ENCODE measurements at places on chromosomes 1 and 21.
A peak's percentile ranks its signal among the peaks of the same experiment; 100 is the strongest.

GRCh38 chr1:55801481-55801880 lies 586.3 kb upstream of the USP24 start:
- DNase-seq = no peak

DNA sequence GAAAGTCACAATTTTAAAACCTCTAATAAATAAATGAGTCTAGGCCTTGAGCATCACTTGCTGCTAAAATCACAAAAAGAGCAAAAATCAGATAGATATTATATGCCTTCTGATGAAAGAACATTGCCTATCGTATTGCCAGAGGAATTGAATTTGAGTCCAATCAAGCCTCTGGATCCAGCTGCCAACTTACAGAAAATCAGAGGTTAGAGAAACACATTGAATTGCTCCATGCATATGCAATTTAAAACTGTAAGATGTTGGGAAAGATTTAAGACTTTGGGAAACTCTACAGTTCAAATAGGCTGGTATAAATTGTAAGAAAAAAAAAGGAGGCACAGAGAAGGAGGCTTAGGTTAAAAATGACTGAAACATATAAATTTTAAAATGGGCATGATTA lies 93.5 kb downstream of the TM2D1 start:
- DNase-seq = no peak

GRCh38 chr1:91020967-91021685 lies 709 bp downstream of the ZNF644 start:
- DNase-seq = peak; percentile 58

DNA sequence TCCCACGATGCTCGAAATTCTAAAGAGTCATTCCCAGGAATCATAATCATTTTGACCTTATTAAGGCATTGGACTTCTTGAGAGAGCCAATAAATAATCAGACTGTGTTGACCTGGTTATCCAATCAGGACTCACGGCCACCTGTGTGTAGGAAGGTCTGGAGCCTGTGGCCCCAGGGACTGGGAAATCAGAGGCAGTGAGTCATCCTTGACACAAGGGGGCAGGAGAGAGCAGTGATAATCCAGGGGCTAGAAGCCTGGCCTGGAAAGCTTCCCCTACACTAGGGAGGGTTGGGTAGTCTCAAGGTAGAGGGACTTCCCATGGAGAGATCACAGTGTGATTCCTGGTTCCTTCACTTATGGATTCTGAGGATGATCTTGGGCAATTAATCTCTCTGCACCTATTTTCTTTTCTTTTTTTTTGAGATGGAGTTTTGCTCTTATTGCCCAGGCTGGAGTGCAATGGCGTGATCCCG lies 4.7 kb downstream of the MR1 start:
- peak; percentile 76 for DNase-seq

DNA sequence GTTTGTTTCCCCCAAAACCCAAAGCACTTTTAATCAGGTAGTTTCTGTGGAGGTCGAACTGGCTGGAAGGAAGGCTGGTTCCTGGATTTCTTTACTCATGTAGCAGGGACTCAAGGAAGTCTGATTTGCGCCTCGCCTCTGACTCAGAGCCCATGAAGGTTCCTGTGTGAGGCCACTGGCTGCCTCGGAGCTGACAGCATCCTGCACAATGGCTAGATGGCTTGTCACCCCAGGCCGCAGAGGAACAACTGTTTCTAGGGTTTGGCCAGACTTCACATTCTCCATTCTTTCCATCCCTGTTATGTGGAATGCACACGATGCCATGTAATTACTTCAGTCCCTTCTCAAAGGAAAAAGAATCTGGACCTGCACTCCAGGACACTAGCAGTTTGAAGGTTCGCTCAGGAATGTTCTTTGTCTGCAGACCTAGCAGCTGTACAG lies 39.1 kb upstream of the PRSS38 start:
- DNase-seq = no peak

DNA sequence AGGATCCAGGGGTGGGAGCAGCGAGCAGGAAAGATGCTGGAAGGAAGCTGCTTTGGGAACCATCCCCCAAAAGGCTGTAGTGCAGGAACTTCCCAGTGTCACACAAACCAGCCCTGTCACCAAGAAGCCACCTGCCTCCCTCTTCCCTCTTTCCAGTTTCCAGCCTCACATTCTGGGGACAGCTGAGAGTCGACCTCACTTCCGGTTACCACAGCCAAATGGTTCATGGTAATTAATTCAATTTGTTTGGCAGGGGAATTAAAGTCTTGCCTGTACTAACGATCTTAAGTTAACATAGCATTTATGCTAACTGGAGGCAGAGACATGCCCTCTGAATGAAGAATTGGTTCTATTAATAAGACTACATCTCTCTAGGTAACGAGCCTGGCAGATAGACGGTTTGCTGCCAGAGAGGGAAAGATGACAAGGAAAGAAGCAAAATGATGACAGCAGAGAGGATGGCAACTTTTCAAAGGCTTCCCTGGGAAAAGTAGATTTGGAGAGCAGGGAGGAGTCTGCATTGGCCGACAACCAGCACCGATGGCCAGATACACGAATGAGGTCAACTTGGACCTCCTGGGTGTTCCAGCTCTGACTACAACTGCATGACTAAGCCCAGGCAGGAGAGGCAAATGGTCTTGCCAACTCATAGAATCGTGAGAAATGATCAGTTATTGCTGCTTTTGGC lies 64.1 kb downstream of the TMCO4 start:
- no peak for DNase-seq

DNA sequence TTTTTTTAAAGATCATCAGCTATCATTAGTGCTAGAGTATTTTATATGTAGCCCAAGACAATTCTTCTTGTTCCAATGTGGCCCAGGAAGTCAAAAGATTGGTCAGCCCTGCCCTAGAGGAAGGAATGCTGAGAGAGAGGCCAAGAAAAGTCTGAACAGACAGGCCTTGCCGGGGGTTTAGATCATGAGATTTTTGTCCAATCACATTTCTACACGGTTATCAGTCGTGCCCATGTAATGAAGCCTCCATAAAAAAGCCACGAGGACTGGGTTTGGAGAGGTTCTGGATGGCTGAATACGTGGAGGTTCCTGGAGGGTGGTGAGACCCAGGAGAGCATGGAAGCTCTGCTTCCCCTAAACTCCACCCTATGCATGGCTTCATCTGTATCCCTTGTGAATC lies 24.3 kb upstream of the ENO1 start:
- no peak for DNase-seq

DNA sequence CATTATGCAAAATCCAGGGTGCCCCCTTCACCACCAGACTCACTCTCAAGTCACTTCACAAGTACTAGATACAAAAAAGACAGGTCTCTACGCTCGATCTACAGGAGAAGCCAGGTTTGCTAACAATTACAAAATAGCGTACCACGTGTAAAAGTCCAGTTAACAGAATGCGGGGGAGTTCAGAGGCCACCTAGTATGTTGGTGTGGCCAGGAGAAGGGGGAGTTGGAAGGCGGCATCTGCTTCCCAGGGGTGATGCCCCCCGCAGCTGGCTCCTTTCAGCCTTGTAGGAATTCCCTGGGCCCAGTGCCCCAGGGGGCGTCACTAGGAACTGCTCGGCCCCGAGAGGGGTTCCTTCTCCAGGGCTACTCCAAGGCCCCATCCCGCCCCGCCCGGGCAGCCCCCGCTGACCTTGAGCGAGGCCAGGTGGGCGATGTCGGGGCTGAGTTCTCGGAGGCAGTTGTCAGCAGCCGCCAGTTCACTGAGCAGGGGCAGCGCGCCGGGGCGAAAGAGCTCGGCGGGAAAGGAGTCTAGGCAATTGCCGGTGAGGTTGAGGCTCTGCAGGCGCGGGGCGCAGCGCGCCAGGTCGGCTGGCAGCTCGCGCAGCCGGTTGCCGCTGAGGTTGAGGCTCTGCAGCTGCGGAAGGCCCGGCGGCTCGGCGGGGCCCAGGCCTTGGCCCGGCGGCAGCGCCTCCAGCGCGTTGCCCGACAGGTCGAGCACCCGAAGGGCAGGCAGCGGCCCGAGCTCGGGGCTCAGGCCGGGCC lies 664 bp downstream of the LRRC47 start:
- DNase-seq = no peak

GRCh38 chr1:16927711-16928485 lies 6.2 kb downstream of the CROCC start:
- DNase-seq = no peak

DNA sequence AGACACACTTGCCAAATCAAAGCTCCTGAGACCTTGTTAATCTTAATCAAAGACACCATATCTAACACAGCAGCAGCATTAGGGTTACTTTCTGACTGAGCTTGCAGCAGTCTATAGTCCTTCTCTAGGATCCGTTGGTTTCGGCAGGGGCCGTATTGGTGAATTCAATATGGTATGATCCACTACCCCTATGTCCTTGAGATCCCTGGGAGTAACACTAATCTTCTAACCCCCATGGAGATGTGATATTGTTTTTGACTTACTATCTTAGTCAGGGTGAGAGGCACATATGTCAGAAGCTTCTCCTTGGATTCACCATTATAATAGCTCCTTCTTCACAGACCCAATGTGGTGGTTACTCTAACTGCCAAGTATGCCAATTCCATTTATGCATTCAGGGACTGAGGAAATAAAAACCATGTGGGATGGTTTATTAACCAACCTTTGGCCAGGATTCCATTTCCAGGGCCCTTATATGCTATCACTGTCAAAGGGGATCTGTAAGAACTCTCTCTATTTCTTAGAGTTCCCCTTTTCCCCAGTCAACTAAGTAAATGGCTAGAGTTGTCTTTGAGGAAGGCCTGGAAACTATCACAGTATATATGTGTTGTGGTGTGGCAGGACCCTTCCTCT lies 673.6 kb upstream of the USP24 start:
- DNase-seq = no peak

GRCh38 chr1:21906173-21907078 lies 30.7 kb downstream of the HSPG2 start:
- DNase-seq = no peak

- peak; percentile 20 for DNase-seq
These were observed 632 bp downstream of the PEX19 start for GRCh38 chr1:160284220-160284781.

GRCh38 chr1:171261336-171261735 lies 13.0 kb downstream of the FMO1 start:
- DNase-seq = no peak

DNA sequence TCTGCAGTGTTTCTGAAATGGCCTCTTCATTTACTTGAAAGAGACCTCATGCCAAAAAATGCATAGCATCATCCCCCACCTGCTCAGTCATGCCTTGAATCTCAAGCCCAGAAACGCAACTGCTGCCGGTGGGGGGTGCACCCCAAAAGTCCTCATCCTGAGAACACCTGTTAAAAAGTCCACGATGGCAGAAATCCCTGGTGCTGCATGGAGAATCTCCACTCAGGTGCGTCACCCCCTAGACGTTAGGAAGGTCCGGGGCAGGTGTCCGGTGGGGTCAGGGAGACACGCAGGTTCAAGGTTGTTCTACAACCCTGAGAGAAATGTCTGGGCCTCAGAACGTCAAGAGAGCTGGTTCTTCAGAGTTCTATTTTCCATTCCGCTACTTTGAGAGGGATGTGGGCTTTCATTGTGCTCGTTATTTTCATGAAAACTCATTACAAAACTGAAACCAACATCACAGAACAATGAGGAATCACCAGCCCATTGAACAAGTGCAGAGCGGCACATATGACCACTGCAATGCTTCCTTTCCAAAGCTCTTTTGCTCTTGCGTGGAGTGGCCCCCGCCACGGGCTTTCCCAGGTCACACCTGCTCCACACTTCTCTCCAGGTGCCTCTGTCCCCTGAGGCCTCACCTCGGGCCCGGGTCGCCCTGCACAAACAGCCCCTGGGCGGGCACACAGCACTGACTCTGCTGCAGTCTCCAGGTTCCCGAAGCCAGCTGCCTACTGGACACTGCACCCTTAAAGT lies 201.9 kb downstream of the TOMM20 start:
- no peak for DNase-seq

- no peak for DNase-seq
These were observed 42.3 kb upstream of the NFASC start for GRCh38 chr1:204828352-204828850.

GRCh38 chr21:16205527-16205926 lies 475.7 kb downstream of the USP25 start:
- no peak for DNase-seq

- no peak for DNase-seq
These were observed 252.8 kb downstream of the FOXD2 start for GRCh38 chr1:47690341-47691250.

GRCh38 chr21:42641311-42642218 lies 11.9 kb upstream of the PDE9A start:
- DNase-seq = no peak

DNA sequence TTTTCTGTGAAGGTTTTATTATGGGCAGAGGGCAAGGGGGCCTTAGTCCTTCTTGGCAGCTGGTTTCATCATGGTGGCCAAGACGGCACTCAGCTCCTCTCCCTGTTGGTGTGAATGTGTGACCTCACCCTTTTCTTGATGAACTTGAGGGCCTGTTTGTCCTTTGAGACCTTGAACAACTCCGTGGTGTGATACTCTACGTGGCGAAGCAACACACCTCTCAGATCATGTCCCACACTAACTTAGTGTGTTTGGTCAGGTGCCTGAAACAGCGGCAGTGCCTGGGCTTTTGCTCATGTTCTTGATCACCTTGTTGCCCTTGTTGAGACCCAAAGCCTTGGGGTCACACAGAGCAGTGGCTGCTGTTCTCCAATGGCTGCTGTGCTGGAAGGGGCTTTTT lies 13.4 kb downstream of the L1TD1 start:
- no peak for DNase-seq

DNA sequence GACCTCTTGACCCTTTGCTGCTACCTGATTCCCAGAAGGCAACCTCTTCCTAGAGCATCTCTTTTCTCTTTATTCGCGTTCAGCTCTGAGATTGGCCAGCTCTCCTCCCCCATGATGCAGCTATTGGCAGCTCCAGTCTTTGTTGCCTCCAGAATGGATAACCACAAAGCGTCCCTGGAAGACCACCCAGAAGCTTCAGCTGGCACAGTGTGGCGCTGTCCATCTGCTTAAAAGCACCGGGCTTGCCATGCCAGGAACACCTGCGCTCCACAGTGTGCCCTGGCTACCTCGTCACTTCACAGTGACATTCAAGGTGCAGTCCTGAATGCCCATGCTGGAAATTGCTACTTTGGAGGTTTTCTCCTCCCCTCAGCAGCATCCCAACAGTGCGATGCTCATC lies 353.9 kb downstream of the LMO4 start:
- no peak for DNase-seq

GRCh38 chr1:27471477-27471876 lies 18.5 kb downstream of the WASF2 start:
- DNase-seq = no peak
